Activated naive CD8-positive, alpha-beta T cell treated with anti-CD3 and anti-CD28 coated beads for 36 hours (primary cell): ENCODE measurements at places on chromosomes 6 and 20. TPM values are rescaled to one million over a fixed set of nuclear protein-coding genes. Genes with fewer than 3 reads are reported as not detected.

- peaks cover 7% of the 10 kb centered on the region for H3K27me3 ChIP-seq
- DNase-seq, result no peak
- no peaks in the 10 kb centered on the region for H3K36me3 ChIP-seq
- no peaks in the 10 kb centered on the region for H3K4me1 ChIP-seq
- no peak overlapping the region for H3K4me3 ChIP-seq
- no peak overlapping the region for H3K27ac ChIP-seq
These were observed 58.5 kb downstream of the MAP7 start for GRCh38 chr6:136491754-136492153.

DNA sequence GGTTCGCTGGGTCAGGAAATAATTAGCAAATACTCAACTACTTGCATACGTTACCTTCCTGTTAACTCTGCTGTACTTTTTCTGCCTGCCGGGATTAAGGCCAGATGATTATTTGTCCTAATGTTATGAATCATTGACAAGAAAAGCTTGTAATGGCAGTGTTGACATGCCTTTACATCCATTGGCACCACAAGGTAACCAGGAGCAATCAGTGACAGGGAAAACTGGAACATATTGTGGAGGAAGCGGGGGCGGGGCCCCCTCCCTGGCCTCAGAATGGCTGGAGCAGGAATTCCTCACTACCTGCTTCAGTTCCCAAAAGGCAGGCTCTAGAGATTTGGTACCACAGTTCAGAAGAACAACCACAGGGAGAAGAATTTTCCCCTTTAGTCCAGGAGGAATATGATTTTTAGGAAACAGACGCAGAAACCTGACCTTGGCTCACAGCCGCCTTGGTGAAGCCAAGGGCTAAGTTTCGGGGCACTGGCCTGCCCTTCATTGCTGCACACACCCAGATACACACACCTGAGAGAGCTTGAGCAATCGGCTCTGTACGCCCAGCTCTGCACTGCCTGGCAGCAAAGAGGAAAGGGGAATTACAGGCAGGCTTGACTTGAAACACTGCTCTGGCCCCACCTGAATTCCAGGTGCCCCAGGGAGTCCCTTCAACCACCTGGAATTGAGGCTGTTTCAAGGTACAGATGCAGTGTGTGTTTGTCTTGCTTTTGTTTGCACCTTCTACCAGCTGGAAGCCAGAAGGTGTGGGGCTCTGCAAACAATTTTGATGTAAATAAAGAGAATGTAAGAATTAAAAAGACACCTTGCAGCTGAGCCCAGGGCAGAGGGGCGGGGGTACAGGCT, 89.8 kb downstream of the MYB start:
- H3K36me3 ChIP-seq, result no peaks in the 10 kb centered on the region
- DNase-seq, result no peak
- no peak overlapping the region for H3K4me3 ChIP-seq
- no peaks in the 10 kb centered on the region for H3K27me3 ChIP-seq
- H3K27ac ChIP-seq, result no peak overlapping the region

DNA sequence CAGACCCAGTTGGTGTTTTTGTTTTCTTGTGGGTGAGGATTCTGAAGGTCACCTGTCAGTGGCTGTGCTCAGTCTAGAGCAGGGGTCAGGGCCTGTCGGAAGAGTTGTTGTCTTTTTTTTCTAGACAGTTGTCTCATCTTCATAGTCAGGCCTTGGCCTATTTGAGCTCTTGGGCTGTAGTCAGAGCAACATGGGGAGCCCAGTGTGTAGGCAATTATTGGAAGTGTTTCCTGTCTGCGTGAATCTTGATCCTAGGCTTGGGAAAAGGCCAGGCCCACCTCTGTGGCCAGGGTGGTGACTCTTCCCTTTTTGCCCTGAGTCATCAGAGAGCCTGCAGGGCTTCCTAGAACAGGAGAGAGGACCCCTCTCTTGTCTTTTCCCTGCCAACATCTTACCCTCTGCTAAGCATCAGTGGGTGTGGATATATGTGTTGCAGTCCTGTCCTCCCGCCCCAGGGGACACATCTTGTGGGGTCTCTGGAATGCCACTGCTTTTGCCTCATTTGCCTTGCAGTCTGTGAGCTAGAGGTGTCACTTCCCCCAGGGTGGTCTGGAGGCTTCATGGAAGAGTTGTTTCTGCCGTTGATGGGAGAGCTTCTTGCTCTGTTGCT, 11.4 kb downstream of the TJAP1 start:
- DNase-seq, result no peak
- H3K27me3 ChIP-seq, result no peaks in the 10 kb centered on the region
- H3K36me3 ChIP-seq, result peaks cover 4% of the 10 kb centered on the region
- H3K4me1 ChIP-seq, result peaks cover 9% of the 10 kb centered on the region

GRCh38 chr6:11900662-11901598, 111.2 kb upstream of the HIVEP1 start:
- peak overlapping the region; percentile 53 for H3K4me3 ChIP-seq
- no peak overlapping the region for H3K27ac ChIP-seq
- no peak for DNase-seq
- no peaks in the 10 kb centered on the region for H3K27me3 ChIP-seq

Gene PCNA
- 723 TPM for total RNA-seq

Gene BMP6
- total RNA-seq, result not detected

Gene MAFB
- not detected for total RNA-seq

Gene RRAGD
- total RNA-seq, result 16.0 TPM

Gene EPPIN
- total RNA-seq, result not detected

Gene SCUBE3
- total RNA-seq, result not detected
